Lung (tissue), 17 donors: ENCODE measurements at places on chromosomes 4 and X. TPM values are rescaled to one million over a fixed set of nuclear protein-coding genes. Genes with fewer than 3 reads are reported as not detected.

GPR82 gene
- 0.54 TPM for total RNA-seq

PCDH19 gene
- 0.97 TPM for total RNA-seq

TMPRSS11B gene
- total RNA-seq, result not detected

CXCL3 gene
- 9.4 TPM for total RNA-seq

NHS gene
- 2.0 TPM for total RNA-seq
